ENCODE measurements at places on chromosomes 5 and 9.

- DNase-seq: no peak
Measured at GRCh38 chr9:129007766-129008468, 20.2 kb downstream of the SH3GLB2 start.

DNA sequence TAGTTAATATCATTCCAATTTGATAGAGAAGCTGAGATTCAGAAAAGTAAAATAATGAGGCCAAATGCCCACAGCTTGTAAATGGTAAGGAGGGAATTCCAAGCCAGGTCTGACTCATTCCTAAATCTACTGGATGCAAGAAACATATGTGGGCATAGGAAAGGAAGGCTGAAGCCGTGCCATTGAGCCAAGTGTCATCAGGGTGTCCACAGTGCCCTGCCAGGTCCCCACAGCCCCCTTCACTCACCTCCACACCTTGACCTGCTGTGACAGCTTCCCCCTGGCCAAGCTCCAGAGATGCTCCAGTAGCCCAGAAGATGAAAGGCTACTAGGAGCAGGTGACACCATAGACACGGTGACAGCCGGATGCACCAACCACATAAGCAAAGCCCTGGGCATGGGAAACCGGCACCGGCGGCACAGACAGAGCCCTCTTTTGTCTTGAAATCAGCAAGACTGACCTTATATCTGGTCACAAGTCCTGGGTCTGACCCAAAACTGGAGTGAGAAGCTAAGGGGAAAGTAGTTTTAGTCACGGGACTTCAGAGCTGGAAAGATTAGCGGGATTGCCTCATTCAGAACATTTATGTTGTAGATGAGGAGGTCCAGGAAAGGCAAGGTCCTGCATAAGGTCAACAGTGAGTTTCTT, 20.1 kb upstream of the FAT2 start:
- no peak for DNase-seq

DNA sequence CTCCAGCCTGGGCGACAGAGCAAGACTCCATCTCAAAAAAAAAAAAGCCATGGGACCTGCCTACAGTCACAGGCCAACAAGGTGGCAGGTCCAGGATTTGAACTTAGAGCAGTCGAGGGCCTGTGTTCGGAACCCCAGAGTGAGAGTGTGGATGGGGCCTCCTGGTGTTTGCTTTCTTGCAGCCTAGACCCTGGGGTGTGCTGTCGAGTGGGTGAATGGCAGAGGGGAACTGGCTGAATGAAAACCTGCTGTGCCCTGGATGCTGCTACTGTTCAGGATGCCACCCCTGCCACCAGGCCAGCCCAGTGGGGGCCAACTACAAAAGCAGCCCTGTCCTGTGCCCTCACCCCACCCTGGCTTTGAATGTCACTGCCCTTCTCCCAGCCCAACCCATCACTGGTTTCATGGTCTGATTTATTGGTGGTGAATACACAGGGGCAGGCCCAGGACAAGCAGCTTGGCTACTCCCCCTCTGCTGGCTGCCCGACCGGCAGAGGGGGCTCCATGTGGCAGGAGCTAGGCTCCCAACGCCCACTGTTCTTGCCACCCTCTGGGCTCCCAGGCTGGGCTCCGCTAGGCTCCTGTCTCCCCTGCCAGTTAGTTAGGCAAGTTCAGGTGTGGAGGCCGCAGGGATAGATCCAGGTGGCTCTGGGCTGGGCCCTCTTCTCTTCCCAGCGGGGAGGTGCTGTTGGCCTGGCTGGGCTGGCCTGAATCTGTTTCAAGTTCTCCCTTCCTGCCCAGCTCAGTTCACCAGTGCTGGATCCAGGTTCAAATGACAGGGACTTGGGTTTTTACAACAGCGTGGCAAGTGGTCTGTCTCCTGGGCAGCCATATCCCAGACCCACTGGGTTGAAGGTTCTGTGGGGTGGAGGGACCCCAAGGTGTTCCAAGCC, 12.2 kb downstream of the FPGS start:
- DNase-seq: no peak

GRCh38 chr5:139708877-139709581, 60.9 kb downstream of the CXXC5 start:
- DNase-seq: no peak

DNA sequence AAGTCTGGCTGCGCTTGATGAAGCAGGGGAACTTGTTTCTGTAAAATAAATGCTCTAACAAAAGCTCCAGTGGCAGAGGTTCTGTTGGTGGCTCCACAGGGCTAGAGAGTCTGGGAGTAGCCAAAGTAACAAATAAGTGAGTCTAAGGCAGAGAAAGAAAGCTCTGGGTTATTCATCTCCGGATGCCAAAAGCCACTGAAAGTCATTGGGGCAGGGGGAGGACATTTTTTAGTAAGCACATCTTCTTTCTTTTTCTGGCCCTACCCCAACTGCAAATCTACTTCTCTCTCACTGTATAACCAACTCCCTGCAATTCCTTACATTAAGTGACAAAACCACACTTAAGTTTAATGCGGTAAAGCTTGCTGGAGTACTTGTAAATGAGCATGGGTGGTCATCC, 141.6 kb downstream of the INSYN2B start:
- DNase-seq: no peak

- no peak for DNase-seq
Measured at GRCh38 chr5:62310426-62311143, 4.6 kb downstream of the KIF2A start.

GRCh38 chr5:149930749-149931574, 13.6 kb downstream of the PDE6A start:
- DNase-seq: no peak

Measured in CD4-positive, alpha-beta T cell treated with Interleukin-2 at 100 ng/mL for 4 hours (primary cell).